ENCODE measurements at places on chromosomes 4 and X.

- ATAC-seq, result no peak
Measured at GRCh38 chr4:10336471-10336870, 120.8 kb downstream of the ZNF518B start.

GRCh38 chr4:94452476-94453371, 982 bp downstream of the PDLIM5 start:
- ATAC-seq, result no peak

GRCh38 chrX:34559325-34559724, 97.8 kb downstream of the TMEM47 start:
- ATAC-seq, result no peak

DNA sequence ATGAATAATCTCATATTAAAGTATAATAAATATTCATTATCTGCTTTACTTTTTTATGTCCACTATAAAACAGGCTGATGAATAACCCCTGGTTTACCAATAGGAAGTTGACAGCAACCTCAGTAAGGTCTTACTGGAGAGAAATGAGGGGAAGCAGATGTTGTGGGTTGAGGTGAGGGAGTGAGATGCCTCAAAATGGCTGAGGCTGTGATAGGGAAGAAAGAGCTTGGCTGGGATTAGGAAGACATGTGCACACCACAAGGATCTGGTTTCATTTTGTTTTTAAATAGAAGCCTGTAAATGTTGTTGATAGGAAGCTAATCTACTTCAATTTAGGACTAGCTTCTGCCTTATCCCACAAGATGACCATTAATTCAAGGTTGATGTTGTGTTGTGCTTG, 14.4 kb upstream of the CYBB start:
- ATAC-seq, result no peak

Measured in stimulated activated memory B cell treated with anti-CD40 and anti-IgM and Interleukin-4, amounts not matched to agents 10 μg/mL and 1 μg/mL and 100 μg/mL, for 72 hours (primary cell).